ENCODE measurements at places on chromosomes 7 and 10.

DNA sequence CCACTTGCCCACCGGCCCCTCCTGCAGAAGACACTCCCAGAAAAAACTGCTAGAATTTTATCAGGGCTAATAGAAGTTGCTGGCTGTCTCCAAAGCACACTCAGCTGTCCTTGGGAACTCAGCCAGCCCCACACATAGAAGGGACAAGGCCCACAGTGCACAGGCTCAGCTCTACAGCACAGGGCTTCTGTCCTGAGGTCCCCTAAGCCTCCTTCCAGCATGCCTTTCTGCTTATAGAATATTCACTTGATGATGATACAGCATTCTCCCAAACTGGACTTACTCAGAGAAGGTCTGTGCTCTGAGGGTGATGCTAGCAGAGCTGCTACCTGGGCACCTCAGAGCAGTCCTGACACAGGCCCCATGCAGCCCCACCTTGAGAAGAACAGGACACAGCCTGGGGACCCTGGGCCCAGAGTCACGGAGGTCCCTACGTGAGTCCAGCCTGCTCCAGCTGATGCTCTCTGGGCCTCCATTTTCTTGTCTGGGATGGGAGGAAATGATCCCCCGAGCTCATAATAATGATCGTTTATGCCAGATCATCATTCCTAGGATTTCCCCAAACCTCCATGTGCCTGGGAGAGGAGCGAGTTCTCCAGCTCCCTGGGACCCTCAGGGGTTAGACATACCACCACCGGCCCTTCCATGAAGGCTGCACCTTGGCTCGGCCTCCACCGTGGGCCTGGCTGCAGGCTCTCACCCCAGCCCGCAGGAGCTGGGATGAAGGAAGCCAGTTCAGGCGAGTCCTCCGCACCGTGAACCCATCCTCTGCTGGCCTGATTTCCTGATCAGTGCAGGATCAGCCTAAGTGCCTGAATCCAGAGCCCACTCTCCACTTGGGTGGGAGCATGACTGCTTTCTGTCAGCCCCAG, 145.6 kb downstream of the ZNF248 start:
- DNase-seq: no peak

- no peak for DNase-seq
These were observed 172.4 kb downstream of the COBL start for GRCh38 chr7:51144178-51144577.

- no peak for DNase-seq
These were observed 129.9 kb downstream of the ADCY1 start for GRCh38 chr7:45703911-45704682.

- no peak for DNase-seq
These were observed 57.8 kb downstream of the EVX1 start for GRCh38 chr7:27300421-27300820.

- DNase-seq: no peak
These were observed 94.6 kb downstream of the CUX1 start for GRCh38 chr7:101911800-101912715.

GRCh38 chr10:102432162-102432950, at the start of gene CUEDC2:
TSS of gene CUEDC2 (minus strand) at chr10:102432574. CDS start at chr10:102425188, 7,386 bp downstream.
- DNase-seq: peak; percentile 94

DNA sequence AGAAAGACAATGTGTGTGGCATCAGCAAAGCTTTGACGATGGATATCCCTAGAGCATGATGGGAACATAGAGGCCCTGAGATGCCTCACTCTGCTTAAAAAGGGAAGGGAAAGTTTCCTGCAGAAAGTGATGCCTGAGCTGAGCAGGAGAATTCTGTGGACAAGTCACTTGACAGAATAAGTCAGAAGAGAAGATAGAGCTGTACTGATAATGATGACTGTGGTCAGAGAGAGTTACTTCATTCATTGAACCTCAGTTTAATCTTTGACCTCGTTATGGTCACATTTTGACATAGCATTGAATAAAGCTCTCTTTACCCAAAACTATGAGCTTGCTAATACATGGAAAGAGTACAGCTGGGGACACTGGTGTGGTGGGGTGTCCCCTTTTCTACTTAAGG, 7.6 kb downstream of the CUBN start:
- no peak for DNase-seq

DNA sequence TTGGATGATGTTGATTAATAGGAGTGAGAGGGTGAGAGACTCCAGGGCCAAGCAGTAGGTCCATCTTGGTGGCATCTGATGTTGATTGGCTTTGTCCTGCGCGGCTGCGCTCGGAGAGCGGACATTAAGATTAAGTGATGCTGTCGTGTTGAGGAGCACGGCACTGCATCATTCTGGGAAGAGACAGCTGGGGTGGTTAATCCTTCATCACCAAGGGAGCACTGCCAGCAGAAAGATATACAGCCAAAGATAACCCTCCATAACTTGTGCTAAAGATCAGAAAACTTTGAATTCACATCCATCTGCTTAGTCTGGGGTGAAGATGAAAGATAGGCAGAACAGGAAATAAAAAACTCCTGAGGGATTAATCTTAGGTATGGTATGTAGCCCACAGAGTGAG, 208.3 kb downstream of the LRMDA start:
- no peak for DNase-seq

DNA sequence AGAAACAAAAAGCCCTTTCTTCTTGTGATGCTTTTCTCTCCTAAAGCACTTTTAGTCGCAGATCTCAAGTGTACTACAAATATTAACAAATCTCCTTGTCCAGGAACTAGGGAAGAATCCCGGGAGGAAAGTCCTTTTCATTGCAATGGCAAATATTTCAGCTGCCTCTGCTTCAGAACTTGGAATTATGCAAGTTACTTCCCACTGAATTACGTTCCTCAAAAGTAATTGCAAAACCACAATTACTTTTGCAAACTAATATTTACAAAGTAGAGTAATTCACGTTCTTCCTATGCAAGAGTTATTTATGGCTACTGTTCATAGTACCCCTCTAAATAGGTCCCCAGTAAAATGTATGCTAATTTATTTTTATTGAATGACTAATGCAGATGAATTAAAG, 14.5 kb downstream of the PRKCQ start:
- no peak for DNase-seq

DNA sequence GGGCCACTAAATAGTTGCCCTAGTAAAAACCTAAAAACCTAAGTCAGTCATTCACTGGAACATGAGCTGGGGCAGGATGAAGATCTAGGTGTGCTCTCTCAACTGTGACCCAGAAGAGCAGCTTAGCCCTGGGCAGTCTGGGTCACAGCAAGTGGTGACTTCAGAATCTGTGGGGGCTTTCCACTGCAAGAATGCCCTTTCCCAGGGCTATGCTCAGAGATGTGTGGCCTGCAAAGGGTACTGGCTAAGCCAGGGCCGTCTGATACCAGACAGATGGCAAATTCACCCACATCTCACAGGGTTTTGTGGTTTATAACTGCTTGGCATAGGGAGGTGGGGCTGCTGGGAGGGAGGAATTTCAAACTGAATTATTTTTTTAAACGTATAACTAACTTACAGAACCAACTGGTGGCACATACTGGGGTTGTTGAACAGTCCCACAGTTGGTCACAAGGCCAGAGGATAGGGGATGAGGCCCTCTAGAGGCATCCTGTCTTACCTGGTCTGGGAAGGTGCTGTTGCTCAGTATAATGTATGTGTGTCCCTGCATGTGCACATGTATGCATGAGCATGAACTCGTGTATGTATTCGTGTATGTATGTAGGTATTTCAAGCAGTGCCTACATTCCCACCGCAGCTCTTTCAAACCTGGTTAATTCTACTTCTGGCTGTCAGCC, 63.2 kb downstream of the PRPF18 start:
- DNase-seq: no peak

DNA sequence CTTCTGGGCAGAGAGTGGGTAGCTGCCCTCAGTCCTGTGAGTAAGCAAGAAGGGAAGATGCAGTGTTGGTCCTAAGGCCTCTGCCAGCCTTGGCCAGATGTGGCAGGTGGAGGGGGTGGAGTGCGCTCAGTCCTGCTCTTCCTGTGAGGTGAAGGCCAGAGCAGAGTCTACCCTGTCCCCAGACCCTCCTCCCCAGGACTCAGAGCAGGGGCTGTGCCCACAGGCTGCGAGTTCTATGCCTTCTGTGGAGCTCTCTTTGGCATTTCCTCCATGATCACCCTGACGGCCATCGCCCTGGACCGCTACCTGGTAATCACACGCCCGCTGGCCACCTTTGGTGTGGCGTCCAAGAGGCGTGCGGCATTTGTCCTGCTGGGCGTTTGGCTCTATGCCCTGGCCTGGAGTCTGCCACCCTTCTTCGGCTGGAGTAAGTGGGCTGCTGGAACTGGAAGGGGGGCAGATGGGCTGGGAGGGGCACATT, 4.0 kb downstream of the OPN4 start:
- no peak for DNase-seq

DNA sequence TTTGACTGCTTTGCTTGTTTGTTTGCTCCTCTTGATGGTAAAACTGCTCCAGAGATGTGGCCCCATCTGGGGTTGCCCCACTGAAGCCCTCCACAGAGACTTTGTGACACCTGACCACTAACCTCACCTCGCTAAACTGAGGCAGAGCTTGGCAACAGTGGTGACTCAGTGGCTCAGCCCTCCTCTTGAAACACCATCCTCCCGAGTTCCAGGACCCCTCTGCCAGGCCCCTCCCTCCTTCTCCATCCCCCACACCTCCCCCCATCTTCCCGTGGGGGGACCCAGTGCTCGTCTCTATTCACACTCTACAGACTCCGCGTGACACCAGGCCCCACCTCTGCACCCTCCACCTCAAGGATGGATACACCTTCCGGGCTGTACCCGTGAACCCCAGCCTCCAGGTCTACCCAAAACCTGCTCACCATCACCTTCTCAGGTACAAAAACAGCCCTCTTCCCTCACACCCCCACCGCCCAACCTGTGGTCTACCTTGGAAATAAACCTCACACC, 19.0 kb upstream of the RET start:
- no peak for DNase-seq

DNA sequence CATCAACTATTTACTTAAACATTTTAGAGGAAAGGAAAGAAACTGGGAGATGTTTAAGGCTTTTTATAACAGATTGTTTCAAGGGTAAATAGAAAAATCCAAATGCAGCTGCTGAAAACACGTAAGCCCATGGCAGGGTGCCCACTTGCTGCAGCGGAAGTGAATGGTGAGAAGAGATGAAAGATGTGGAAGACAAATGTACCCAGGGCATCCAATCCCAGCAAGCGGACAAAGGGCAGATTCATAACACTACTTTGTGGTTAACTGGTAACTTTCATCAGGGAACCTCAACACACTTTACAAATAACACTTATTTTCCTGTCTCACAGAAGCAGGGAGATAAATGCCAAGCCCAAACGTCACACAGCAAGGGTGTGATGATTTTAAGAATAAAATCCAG, 358.4 kb downstream of the KCNMA1 start:
- no peak for DNase-seq

- no peak for DNase-seq
These were observed 38.2 kb upstream of the JAKMIP3 start for GRCh38 chr10:132027423-132027983.

DNA sequence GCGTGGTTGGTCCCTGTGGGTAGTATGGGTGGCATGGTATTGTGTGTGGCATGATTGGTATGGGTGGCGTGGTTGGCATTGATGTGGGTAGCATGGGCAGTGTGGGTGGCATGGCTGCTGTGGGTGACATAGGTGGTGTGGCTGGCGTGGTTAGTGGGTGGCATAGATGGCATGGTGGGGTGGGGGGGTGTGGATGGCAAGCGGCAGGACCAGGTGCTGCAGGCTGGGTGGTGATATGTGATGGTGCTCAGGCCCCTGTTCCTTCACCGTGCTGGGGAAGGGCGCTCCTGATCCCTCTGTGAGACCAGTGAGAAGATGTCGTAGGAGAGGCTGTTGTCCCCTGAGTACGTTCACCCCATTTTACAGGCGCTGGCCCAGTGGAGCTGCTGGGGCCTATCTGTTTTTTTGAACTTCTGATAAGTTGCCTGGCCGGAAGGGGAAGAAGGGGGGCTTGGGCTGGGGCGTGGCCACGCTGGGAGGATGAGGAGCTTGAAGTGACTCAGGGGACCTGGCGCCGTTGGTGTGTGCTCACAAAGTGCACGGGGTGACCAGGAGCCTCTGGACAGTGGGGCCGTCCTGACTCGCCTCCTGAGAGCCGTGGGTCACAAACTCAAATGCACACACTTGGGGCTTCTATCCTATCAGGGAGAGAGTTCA, 17.5 kb downstream of the INPP5A start:
- no peak for DNase-seq

DNA sequence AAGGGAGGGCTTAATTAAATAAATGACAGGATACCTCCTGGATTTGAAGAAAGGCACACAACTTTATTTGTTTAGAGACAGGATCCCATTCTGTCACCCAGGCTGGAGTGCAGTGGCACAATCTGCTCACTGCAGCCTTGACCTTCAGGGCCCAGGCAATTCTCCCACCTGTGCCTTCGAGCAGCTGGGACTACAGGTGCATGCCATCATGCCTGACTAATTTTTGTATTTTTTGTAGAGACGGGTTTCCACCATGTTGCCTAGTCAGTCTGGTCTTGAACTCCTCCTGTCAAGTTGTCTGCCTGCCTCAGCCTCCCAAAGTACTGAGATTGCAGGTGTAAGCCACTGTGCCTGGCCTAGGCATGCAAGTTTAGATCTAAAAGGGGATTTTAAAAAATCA, 272.7 kb upstream of the MBL2 start:
- no peak for DNase-seq

DNA sequence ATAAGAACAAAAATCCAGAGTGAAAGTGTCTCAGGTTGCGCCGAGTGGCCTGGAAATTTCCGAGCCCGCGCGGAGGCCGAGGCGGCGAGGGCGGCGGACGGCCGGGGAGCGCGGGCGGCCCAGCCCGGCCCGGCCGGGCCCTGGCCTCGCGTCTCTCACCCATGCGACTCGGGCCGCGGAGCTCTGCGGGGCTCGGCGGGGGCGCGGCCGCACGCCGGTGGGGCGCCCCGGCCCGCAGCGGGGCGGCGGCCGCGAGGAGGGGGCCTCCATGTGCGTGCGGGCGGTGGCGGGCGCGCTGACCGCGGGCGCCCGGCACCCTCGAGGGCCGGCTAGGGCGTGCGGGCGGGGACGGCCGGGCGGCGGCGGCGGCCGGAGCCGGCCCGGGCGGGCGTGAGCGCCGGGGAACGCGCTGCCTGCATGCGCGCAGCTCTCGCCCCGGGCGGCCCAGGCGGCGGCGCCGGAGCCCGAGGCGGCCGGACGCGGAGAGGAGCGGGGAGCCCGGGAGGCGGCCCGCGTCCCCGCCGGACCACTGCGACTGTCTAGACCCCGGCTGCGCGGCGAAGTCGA, 302 bp upstream of the EN2 start:
- no peak for DNase-seq

DNA sequence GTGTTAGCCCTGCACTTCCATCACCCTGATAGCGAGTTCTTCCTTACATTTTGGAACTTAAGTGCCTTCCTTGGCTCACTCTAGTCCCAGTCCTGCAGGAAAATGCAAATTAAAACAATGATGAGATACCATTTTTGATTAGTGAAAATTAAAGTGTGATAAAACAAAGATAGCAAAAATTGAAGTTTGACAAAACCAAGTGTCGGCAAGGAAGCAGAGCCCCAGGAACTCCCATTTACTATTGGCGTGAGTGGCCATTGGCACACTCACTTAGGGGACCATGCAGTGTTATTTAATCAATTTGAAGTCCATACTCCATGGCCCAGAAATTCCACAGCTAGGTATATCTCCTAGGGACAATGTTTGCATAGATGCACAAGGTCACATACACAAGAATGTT, 28.4 kb downstream of the LAMB4 start:
- DNase-seq: no peak

GRCh38 chr10:132960071-132960472, 17.7 kb upstream of the CFAP46 start:
- DNase-seq: no peak

- DNase-seq: no peak
These were observed 220.8 kb downstream of the PHF14 start for GRCh38 chr7:11194492-11194891.
